H1 (cell line): ENCODE measurements at places on chromosomes 2 and 18. TPM values are rescaled to one million over a fixed set of nuclear protein-coding genes. Genes with fewer than 3 reads are reported as not detected.

GRCh38 chr2:41405441-41405840 lies 642.4 kb upstream of the PKDCC start:
- H3K27ac ChIP-seq: no peak overlapping the region
- no peaks in the 10 kb centered on the region for H3K36me3 ChIP-seq
- DNase-seq: no peak
- no peaks in the 10 kb centered on the region for H3K4me1 ChIP-seq
- no peak overlapping the region for H3K4me3 ChIP-seq

- no peak overlapping the region for H3K27ac ChIP-seq
- no peak for DNase-seq
- H3K4me1 ChIP-seq: peaks cover 5% of the 10 kb centered on the region; the same call in 1 of the 2 replicates
- H3K4me3 ChIP-seq: no peak overlapping the region
Measured at GRCh38 chr18:6842081-6842480, 112.6 kb downstream of the ARHGAP28 start.

GRCh38 chr2:75290600-75291150 lies 91.4 kb upstream of the TACR1 start:
- H3K4me1 ChIP-seq: no peaks in the 10 kb centered on the region
- no peaks in the 10 kb centered on the region for H3K36me3 ChIP-seq
- H3K4me3 ChIP-seq: no peak overlapping the region
- H3K27me3 ChIP-seq: no peaks in the 10 kb centered on the region
- H3K27ac ChIP-seq: no peak overlapping the region
- no peak for DNase-seq

DNA sequence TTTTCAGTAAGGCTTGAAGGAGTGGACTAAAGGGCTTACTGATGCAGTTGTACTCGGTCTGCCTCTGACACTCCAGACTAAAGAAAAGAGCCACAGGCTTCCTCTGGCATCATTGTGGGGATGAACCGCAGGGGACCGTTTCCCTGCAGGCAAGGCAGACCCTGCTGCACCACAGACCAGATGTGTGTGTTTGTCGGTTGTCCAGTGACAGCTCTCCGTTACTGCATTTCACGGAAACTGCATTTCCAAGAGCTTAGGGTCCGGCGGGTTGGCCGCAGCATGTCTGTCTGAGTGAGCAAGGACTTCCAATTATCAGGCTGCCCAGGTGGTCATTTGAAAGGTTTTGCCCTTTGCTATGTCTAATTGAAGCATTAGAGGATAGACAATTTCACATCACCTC lies 98.1 kb downstream of the FAM210A start:
- H3K4me1 ChIP-seq: peaks cover 5% of the 10 kb centered on the region
- no peaks in the 10 kb centered on the region for H3K36me3 ChIP-seq
- no peak overlapping the region for H3K27ac ChIP-seq
- H3K4me3 ChIP-seq: no peak overlapping the region
- no peak for DNase-seq
- H3K27me3 ChIP-seq: no peaks in the 10 kb centered on the region

GRCh38 chr18:77346208-77346810 lies 96.7 kb downstream of the GALR1 start:
- no peak overlapping the region for H3K27ac ChIP-seq
- no peaks in the 10 kb centered on the region for H3K36me3 ChIP-seq
- H3K27me3 ChIP-seq: no peaks in the 10 kb centered on the region
- DNase-seq: no peak
- H3K4me1 ChIP-seq: no peaks in the 10 kb centered on the region; the same call in 1 of the 2 replicates

DNA sequence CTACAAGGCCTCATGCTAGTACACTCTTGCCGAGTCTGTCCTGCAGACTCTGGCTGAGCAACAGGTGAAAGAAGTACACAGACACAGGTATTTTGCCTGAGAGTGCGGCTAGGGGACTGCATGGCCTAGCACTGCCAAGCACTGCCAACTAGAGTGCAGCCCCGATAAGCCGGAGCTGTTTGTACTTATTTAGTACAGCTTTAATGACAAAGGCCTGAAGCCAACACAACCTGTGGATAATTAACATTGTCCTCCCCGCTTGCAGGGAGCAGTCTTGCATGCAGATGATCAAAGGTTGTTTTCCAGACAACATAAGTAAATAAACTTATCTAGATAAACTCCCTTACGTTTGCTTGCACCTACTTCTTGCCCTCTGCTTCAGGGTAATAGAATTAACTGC lies 63.7 kb upstream of the MMADHC start:
- no peak overlapping the region for H3K4me3 ChIP-seq
- no peak for DNase-seq
- no peaks in the 10 kb centered on the region for H3K27me3 ChIP-seq
- no peaks in the 10 kb centered on the region for H3K36me3 ChIP-seq

The PRKRA gene
- 55.3 and 60.4 TPM in 2 replicates for total RNA-seq

GRCh38 chr2:28780496-28780895 lies 28.9 kb downstream of the PPP1CB start:
- H3K36me3 ChIP-seq: peaks cover 81% of the 10 kb centered on the region
- H3K27me3 ChIP-seq: no peaks in the 10 kb centered on the region
- H3K4me1 ChIP-seq: no peaks in the 10 kb centered on the region
- H3K4me3 ChIP-seq: no peak overlapping the region
- no peak overlapping the region for H3K27ac ChIP-seq
- no peak for DNase-seq

- no peaks in the 10 kb centered on the region for H3K4me1 ChIP-seq
- no peaks in the 10 kb centered on the region for H3K36me3 ChIP-seq
- H3K27me3 ChIP-seq: no peaks in the 10 kb centered on the region
Measured at GRCh38 chr2:32743480-32744236, 115.8 kb downstream of the TTC27 start.
